Thoracic aorta (tissue), 2 donors: ENCODE measurements at places on chromosomes 4 and X.

DNA sequence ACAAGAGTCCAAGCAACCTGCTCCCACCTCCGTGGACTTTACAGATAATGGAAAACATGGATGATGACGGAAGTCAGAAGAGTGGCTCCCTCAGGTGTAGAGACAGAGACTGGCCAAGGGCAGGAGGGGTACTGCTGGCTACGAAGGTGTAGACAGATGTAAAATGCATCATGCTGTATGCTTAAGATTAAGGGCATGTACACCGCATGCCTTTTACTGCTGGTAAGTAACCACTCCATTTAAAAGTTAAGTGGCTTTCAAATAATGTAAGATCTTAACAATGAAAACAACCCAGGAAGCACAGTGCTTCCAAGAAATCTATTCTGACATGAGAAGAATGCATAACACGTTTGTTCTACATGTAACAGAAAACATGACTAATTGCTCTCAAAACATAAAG is 76.9 kb upstream of the FAM9B start:
- no peak for DNase-seq

DNA sequence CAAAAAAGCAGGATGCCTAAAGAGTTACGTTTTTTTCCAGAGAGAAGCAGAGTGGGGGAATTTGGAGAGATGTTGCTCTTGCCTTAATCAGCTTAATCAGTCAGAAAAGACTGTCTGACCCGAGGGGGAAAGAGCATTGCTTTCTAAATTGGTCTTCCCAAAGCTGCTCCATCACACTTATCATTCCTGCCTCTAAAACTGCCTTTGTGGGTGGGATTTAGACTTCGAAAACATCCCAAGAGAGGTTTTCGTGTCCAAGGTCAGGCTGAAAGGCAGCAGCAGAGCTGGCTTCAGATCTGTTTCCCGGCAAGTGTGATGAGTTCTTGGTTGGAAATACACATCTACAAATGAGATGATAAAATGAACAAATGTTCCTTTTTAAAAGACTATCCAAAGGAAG is 155.2 kb downstream of the SH2D1A start:
- DNase-seq = no peak

DNA sequence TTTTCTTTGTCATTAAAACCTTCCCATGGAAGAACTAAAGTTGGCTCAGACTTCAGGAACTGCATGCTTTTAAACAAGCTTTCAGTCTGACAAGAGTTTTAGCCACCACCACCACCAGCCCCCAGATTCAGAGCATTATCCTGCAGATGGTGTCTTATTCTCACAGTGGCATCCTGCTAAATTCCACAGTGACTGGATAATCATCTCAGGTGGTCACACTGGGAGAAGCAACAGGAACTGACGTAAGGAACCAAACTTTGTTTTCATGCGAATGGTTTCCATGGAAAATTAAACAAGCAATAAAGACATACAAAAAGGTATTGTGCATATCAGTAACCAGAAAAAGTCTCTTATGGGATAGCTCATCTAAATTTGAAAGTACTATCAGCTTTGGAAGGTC is 370.7 kb downstream of the FBXW7 start:
- DNase-seq = no peak

- DNase-seq = no peak
These were observed 47.7 kb upstream of the MGST2 start for GRCh38 chr4:139617702-139618490.

- DNase-seq = no peak
These were observed 238.1 kb downstream of the DHRSX start for GRCh38 chrX:2262668-2263055.

DNA sequence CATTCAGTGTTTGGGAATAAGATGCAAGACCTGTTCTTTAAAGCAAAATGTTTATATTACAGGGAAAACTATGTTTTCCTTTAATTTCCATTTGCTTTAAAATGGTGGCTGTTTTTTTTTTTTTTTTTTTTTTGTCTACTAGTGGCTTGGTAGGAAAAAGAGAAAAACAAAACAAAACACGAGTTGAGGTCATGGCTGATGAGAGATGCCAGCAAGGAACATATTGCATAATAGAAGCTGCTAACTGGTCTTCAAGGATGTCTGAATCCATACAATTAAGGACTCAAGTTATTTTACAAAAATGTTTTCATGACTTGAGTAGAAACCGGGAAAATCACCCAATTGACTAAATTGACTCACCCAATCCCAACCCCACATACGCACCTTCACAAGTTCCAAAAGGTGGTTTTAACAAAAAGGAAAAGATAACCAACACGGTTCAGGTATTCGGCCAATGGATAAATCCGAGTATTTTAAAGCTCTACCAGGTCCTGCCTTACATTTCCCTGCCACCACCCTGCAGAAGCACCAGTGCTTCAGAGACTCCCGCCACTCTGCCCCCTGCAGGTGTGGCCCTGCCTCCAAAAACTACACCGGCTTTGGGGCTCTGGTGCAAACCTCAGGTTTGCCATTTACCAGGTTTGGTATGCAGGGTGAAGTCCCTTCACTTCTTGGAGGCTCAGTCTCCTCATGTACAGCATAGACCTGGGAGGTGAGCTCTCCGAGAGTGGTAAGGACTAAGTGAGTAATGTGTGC is 27.1 kb downstream of the PIR start:
- DNase-seq = no peak

- no peak for DNase-seq
These were observed 10.9 kb downstream of the SH3D19 start for GRCh38 chr4:151314479-151314878.

DNA sequence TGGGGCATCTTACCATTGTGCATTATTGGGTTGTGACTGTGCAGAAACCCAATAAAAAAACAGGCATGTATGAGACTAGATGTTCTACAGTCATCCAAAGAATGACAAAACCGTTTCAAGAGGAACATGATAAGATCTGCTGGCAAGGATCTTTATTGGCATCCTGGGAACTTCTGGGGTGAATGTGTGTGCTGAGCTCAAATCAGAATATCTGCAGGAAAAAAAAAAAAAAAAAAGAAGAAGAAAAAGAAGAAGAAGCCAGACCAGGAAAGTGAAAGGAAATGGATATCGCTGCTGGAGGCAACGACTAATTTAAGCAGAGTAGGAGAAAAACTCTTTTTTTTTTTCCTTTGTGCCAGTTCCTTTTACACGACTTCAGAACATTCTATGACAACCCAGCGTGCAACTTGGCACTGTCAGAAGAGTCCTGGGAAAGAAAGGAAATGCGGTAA is 484.2 kb upstream of the BOD1L1 start:
- no peak for DNase-seq

DNA sequence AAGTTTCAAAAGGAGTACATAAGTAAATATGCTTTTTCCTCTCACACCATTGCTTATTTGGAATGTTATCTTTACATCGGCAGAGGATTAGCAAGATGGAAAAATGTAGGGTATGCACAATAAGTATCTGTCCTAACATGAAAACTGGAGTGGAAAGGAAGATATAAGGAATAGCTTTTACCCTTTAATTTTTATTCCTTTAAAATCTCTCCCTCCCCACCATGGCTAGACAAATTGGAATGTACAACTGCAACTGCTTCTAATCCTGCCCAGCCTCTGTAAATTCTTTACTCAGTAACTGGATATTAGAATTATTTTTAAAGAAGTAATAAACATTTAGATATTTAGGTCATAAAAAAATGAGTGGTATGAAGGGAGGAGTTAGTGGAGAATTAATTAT is 171.5 kb downstream of the PCDH18 start:
- DNase-seq = no peak

DNA sequence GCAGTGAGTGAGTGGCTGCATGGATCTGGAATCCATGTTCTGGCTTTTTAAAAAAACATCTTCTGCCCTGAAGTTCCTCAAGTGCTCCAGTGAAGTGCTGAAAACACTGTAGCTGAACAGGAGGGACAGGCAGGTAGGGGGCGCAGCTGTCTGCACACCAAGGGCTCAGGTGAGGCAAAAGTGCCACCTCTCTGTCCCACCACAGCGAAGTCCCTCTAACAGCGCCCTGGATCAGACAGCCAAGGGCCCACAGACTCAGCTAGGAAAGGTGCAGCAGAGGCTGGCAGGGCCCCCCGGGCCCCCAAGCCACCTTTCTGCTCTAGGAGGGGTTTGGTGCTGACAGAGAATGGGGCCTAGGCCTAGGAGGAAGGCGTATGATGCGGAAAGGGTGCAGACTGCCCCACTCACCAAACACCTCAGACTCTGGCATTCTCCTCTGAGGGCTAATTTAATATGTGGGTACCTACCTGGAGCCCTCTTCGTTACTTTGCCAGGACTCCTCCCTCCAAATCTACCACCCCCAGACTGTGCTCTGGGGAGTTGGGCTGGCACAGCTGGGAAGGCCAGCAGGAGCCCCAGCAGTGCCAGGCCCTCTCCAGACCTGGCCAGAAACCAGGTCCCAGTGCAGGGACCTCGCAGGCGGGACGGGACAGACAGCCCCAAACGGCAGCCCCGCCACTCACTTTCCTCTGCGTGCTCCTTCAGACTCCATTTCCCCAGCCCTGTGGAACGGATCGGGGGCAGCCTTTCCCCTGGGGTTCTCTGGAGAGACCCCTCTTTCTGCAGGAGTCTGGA is 73.7 kb downstream of the ENPP6 start:
- DNase-seq = no peak

GRCh38 chrX:1536712-1537030 is 314 bp downstream of the P2RY8 start:
- no peak for DNase-seq

DNA sequence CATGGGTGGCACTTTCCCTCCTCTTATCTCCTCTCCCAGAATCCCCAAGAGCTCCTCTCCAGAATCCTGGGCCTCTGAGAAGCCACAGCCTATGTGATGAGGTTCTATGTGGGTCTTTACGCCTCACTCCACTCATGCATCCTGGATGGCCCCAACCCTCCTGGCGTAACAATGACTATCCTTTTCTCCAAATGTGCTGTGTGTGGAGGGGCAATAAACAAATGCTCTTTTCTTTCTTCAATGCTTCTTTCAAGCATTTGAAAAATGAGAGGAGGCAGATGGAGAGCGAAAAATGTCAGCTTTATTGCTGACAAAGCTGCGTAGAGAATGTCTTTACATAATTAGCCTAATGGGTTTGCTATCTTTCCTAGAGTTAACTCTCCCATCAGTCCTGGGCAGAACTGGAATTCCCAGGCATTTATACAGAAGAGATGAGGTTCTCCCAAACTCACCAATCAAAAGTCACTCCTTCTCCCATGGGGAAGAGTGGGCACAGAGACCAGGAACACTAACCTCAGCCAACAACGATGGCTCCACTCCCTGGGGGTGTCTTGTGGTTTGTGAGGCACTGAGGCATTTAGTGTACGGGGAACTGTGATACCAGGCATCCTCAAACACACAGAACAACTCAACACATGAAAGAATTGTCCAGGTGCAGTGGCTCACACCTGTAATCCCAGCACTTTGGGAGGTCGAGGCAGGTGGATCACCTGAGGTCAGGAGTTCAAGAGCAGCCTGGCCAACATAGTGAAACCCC is 118.9 kb upstream of the SLC34A2 start:
- DNase-seq = no peak

DNA sequence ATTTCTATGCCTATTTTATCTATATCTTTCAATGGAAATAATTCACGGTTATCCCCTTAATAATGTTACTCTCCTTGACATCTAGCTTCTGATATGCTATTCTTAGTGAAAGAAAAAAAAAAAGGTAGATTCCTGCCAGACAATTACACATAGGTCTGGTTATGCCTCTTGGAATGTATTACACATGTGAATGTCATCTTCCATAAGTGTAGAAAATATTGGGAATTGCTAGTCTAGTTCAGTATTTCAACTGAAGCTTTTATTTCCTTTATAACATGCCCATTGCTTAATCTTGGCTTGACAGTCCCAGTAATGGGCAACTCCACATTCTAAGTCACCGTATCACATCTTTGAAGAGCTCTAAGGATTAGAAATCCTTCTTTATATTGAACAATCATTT is 25.4 kb upstream of the PPP1R2C start:
- no peak for DNase-seq

- no peak for DNase-seq
These were observed 27.1 kb downstream of the DDX60L start for GRCh38 chr4:168453146-168453545.

DNA sequence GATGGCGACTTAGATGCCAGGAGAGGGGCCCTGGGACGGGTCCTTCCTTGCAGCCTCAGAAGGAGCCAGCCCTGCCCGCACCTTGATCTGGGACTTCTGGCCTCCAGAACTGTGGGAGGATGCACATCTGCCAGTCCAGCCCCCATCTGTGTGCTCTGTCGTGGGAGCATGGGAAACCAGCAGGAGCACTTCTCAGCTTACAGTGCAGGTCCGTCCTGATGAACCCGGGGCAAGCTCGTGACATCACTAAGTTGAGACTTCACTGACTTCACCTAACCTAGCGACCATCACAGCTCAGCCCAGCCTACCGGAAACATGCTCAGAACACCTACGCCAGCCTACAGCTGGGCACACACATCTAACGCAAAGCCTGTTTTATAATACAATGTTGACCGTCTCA is 38.1 kb downstream of the ABLIM2 start:
- DNase-seq = no peak

DNA sequence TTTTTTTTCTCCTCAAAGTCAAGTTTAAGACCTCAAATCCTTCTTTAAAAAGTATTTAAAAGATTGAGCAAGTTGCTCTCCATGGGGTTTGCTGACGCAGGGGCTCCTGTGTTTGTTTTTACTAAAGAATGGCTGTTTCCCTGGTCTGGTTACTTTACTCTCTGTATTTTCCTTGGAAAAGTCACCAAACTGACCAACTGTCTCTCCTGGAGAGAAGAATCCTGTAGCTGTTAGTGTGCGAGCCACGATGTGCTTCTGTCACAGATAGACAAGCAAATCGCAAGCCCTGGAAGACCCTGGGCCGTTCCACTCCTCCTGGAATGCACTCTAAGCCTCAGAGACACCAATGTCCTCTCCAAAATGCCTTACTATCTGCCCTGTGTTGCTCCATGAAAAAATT is 212.1 kb downstream of the CHIC2 start:
- DNase-seq = no peak

- no peak for DNase-seq
These were observed 274.4 kb upstream of the ARX start for GRCh38 chrX:25290132-25290531.

GRCh38 chrX:111857534-111858060 is 18.4 kb upstream of the TRPC5OS start:
- no peak for DNase-seq

DNA sequence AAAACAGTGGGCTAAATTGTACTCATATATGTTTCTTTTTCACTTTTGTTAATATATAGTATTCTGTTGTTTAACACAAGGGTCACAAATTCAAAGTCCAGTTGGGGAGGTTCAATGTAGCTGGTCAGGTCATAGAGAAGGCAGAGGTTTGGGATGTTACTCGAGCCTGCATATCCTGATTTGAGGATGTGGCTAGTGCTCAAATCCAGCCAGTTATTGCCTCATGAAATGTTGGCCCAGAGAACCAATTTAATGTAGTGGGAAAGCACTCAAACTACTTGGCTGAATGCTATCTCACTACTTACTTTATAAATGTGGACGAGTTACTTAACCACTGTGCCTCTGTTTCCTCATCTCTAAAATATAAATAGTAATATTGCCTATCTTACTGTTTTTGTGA is 12.5 kb downstream of the USO1 start:
- no peak for DNase-seq

GRCh38 chr4:71081192-71081591 is 87.7 kb downstream of the DCK start:
- no peak for DNase-seq
